ENCODE measurements at places on chromosomes 1 and 21. TPM values are rescaled to one million over a fixed set of nuclear protein-coding genes. Genes with fewer than 3 reads are reported as not detected.

Gene CACHD1
- polyA plus RNA-seq, result 12.7 TPM

Gene SLC2A5
- polyA plus RNA-seq, result not detected

Gene RGS1
- polyA plus RNA-seq, result not detected

Gene PPM1J
- 1.7 TPM for polyA plus RNA-seq

Gene NHLH1
- 0.90 TPM for polyA plus RNA-seq

Gene COL16A1
- polyA plus RNA-seq, result 4.4 TPM

Gene SYNJ1
- 24.1 TPM for polyA plus RNA-seq

Gene TAGLN2
- polyA plus RNA-seq, result 0.52 TPM

Gene FMO5
- not detected for polyA plus RNA-seq

Gene MATN1
- 0.42 TPM for polyA plus RNA-seq

Gene NT5C1A
- not detected for polyA plus RNA-seq

Gene GABRD
- polyA plus RNA-seq, result 0.85 TPM

Gene RIMS3
- 36.9 TPM for polyA plus RNA-seq

Gene CFAP45
- polyA plus RNA-seq, result 0.12 TPM

Gene CCDC17
- polyA plus RNA-seq, result 1.1 TPM

Gene BCAS2
- 129 TPM for polyA plus RNA-seq

Gene CD48
- not detected for polyA plus RNA-seq

Gene CELA2B
- not detected for polyA plus RNA-seq

Gene SYCP1
- polyA plus RNA-seq, result not detected

Gene BARHL2
- not detected for polyA plus RNA-seq

Gene NEXN
- polyA plus RNA-seq, result 0.43 TPM

Gene SLC44A5
- polyA plus RNA-seq, result 53.0 TPM

Gene S100A2
- polyA plus RNA-seq, result not detected

Gene DYNLT5
- polyA plus RNA-seq, result not detected

Gene CDK11B
- 13.7 TPM for polyA plus RNA-seq

Gene MPZ
- polyA plus RNA-seq, result not detected

Gene CCDC30
- 13.2 TPM for polyA plus RNA-seq

Gene ANGPTL1
- polyA plus RNA-seq, result not detected

Gene OLIG2
- polyA plus RNA-seq, result 0.84 TPM

Gene SYNC
- not detected for polyA plus RNA-seq

Gene LCE2A
- not detected for polyA plus RNA-seq

Gene RNF207
- 1.7 TPM for polyA plus RNA-seq

Gene EDN2
- polyA plus RNA-seq, result not detected

Gene PPP1R15B
- polyA plus RNA-seq, result 31.2 TPM

Gene ANXA9
- not detected for polyA plus RNA-seq

Gene HFM1
- 28.9 TPM for polyA plus RNA-seq

Gene MYCL
- 36.3 TPM for polyA plus RNA-seq

Gene GPR25
- polyA plus RNA-seq, result not detected

Gene LMOD1
- polyA plus RNA-seq, result not detected

Gene LCE1F
- not detected for polyA plus RNA-seq

Gene PRAMEF2
- not detected for polyA plus RNA-seq
